ENCODE measurements at places on chromosomes 2 and 18. TPM values are rescaled to one million over a fixed set of nuclear protein-coding genes. Genes with fewer than 3 reads are reported as not detected.

- DNase-seq = no peak
These were observed 3.3 kb downstream of the UGT1A9 start for GRCh38 chr2:233674995-233675394.

GRCh38 chr2:174153757-174154680 is 94.3 kb downstream of the OLA1 start:
- no peak for DNase-seq

Gene GTF2A1L
- not detected for total RNA-seq

- DNase-seq = no peak
These were observed 334.1 kb downstream of the GBX2 start for GRCh38 chr2:235833971-235834620.

DNA sequence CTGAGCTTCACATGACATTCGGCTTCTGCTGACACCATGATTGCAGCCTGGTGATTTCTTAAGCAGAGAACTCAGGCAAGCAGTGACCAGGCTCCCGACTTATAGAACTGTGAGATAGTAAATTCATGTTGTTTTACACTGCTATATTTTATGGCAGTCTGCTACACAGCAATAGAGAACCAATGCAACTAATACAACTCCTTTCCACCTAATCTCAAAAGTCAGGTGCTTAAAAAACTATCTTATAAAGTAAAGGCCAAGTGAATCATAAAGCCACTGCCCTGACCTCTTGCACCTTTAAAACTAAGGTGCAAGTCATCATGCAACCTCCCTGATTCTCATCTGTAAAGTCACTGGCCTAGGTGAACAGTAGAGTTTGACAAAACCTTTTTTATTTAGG is 95.3 kb upstream of the GLS start:
- DNase-seq = no peak

Gene FSHR
- total RNA-seq = not detected

DNA sequence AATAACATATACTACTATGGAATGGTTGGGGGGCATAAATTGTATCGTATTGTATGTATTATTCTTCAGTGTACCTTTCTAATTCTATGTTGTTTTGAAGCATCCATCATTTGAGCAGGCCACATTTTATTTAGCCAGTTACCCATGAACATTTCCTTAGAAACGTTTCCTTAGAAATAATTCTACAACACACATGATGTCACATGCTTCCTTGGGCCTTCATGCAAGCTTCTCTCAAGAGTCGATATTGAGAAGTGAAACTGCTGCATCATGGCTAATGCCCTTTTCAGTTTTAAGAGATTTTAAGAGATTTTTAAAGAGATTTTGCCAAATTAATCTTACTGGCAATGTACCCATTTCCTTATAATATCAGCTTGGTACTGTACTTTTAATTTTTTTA is 63.9 kb downstream of the ALPK2 start:
- DNase-seq = no peak

GRCh38 chr18:57595347-57595746 is 8.8 kb upstream of the FECH start:
- DNase-seq = no peak

- no peak for DNase-seq
These were observed 128.6 kb downstream of the TSN start for GRCh38 chr2:121884078-121884477.

Gene TNFAIP6
- not detected for total RNA-seq

DNA sequence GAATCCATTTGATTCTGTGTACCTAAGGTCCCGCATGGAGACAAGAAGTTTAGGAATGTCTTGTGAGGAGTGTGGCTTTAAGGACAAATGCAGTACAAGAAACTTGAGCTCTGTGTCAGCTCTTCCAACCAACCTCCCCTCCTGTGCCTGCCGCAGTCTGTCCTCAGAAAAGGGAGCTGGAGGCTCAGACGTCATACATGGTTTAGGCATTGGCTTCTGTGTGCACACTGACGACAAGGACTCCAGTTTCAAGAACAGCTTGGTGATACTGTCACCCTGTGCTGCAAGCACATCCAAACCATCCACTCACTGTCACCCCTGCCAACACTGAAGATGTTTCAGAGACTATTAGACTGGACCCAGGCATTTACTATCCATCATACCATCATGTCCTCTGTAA is 470.4 kb downstream of the IRS1 start:
- DNase-seq = no peak

GRCh38 chr2:227163485-227163997 is 464 bp downstream of the COL4A4 start:
- no peak for DNase-seq

Gene CFAP65
- total RNA-seq = not detected

DNA sequence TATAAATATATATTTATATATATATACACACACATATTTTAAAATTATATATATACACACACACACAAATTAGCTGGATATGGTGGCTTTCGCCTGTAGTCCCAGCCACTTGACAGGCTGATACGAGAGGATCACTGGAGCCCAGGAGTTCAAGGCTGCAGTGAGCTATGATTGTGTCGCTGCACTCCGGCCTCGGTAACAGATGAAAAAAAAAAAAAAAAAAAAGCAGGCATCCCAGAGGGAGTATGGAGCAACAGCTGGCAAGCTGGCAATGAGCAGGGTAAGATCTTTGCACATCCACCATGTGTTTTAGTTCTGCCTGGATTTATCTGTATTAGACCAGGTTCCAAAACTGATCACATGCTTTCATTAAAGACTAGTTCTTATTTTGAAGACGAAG is 170.1 kb downstream of the MAP2 start:
- DNase-seq = no peak

DNA sequence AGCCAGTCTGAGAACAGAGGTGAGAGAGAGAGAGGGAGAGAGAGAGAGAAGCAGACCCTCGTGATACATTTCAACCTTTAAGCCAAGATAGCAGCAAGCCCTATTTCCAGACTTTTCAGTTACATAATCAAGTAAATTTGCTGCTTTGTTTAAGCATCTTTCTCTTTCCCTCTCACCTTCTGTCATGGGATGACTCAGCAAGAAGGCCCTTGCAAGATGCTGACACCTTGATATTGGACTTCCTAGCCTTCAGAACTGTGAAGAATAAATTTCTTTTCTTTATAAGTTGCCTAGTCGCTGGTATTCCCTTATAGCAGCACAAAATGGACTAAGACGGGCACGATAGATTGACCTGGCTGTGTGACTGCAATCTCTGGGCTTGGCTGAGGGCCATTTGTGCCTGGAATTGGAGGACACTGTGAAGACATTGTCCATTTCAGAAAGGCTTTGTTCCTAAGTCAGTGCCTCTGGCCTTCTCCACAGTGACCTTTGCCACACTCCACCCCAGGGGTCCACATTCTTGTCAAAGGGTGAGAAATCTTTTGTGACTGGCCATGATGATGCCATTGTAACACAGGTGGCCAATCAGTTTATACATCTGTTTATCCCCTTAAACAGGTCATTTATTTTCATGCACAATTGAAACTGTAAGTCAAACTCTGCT is 51.3 kb upstream of the ITSN2 start:
- no peak for DNase-seq

Gene PKDCC
- total RNA-seq = not detected

Gene AGFG1
- total RNA-seq = 153 TPM

GRCh38 chr2:22377268-22377667 is 1007.7 kb upstream of the KLHL29 start:
- no peak for DNase-seq

- DNase-seq = no peak
These were observed 27.6 kb upstream of the GMCL1 start for GRCh38 chr2:69801745-69802290.

DNA sequence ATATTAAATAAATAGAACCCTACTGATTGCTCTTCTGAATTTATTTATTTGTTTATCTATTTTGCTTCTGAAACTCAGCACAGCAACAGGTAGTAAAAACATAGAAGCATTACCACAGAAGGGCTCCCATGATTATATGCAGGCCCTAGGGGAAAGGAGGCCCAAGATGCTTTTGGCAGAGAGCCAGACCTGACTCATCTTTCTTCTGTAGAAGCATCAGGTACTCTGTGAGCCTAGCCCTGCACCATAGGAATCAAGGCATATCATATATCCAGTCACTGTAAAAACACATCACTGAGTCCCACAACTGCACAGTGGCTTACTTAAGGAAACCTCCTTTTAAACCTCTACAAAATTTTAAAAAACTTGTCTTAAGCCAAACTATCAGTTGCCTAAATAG is 1.8 kb downstream of the SCN9A start:
- peak; percentile 43 for DNase-seq

DNA sequence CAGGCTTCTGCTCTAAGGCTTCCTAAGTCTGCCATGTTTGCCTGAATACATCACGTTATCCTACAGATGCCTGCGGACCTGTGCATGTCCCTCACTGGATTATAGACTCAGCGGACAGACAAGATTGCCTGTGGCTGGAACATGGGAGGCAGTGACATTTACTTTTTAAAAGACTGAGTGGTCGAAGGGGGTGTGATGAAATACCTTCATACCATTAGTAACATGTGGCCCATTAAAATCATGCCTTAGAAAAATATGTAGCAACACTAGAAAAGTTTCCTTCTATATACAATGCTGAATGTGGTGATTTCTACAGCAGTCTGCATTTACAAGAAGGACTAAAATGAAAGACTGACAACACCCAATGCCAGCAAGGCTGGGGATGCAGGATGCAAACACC is 154.4 kb downstream of the ASB1 start:
- no peak for DNase-seq

DNA sequence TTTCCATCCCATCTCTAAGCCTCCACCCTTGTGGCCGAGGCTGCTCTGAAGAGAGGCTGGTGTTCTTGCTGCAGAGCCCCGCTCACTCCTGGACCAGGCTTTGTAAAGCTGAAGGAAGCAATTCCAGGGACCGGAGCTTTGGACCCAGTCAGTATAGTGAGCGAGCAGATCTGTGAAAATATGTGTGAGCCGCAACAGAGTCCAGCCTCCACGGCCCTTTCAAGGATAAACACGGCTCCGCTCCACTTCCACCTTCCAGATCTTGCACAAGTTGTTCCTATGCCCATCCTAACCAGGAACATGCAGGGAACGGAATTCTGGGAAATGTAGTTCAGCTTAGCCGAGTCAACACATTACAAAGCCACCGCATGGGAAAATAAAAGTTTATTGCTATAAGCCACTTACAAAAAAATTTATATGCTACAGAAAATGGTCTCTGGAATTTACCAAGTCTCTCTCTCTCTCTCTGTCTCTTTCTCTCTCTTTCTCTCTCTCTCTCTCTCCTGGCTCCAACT is 151.7 kb upstream of the ZNF521 start:
- DNase-seq = no peak

- no peak for DNase-seq
These were observed 78.6 kb downstream of the VAPA start for GRCh38 chr18:9992300-9992972.

Gene ACTG2
- not detected for total RNA-seq

Gene CIB4
- total RNA-seq = not detected

GRCh38 chr2:154381931-154382794 is 316.3 kb upstream of the KCNJ3 start:
- DNase-seq = no peak

Gene VSNL1
- not detected for total RNA-seq

GRCh38 chr18:9189491-9189890 is 52.9 kb downstream of the ANKRD12 start:
- no peak for DNase-seq

- no peak for DNase-seq
These were observed 56.9 kb upstream of the WIPF1 start for GRCh38 chr2:174654419-174654941.

Gene UPP2
- not detected for total RNA-seq

GRCh38 chr2:168658706-168659105 is 143.7 kb upstream of the NOSTRIN start:
- no peak for DNase-seq

Gene ANKRD30BL
- not detected for total RNA-seq

DNA sequence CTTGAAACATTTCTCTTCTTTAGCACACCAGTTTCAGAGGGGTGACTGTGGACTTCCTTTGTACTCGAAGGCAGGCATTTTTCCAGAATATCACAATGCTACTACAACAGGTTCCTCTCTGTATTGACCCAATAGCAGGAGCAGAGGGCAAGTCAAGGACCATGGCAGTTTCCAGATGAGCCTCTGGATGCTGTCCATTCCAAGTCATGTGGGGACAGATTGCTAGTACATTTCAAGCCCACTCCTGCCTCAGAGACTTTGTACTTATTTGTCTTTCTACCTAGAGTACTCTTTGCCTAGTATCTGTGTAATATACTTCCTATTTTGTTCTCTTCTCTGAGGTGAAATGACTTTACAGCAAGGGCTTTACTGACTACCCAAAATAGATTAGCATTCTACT is 373.9 kb downstream of the PIK3C3 start:
- no peak for DNase-seq

DNA sequence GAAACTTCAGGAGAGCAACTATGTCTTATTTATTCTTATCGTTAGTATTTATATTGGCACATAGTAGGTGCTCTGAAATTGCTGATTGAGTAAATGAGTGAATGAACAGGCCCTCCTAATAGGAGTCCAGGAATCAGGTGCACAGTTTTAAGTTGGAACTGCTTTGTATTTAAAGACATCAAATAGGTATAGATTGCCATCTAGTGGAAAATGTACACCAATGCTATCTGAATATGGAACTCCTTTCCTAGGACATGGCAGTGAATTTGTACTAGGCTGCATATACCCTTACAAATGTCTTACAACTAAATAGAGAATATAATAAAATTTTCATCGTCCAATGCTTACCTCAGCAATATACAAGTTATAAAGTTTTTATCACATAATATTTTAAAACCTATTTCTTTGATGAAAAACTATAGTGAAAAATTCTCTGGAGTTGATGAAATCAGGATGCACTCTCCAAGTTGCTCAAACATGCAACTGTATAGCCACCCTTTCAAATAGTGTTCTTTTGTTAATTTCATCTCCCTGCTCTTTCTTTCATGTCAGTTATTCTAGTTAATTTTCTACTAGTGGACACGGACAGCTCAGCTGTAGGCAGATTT is 318.9 kb upstream of the SYT4 start:
- DNase-seq = no peak

Gene TET3
- 15.2 TPM for total RNA-seq

Gene GKN1
- not detected for total RNA-seq

- DNase-seq = no peak
These were observed 6.5 kb upstream of the LGALSL start for GRCh38 chr2:64447317-64448040.

DNA sequence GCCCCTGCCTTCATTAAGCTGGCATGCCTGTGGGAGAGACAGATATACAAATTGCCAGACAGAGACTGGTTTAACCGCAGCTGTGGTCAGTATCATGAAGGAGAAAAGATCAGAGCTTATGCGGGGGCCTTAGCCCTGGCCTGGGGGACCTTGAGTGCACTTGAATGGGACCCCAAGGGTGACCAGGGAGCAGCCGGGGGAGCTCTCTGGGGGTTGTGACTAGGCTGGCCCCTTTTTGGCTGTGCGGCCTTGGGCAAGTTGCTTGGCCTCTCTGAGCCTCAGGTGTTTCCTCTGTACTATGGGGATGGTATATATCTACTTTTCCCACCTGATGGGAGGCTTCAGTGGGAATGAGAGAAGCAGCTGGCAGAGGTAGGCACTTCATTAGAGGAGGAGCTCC is 35.7 kb downstream of the INHBB start:
- no peak for DNase-seq

DNA sequence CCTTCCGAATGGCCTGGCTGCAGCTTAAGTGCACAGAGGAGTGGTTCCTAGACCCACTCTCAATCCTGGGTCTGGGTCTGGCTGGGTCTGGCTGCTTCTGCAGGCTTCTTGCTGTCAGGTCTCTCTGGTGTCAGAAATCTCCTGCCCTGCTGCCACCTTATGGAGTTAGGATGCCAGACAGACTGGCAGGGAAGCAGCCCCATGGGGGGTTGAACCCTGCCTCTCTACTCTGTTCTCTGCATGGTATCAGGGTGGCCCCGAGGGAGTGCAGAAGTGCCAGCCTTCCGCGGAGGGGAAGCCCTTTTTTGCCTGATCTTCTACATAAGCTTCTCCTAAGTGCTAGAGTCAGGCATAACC is 89.4 kb downstream of the ZCCHC2 start:
- DNase-seq = no peak

GRCh38 chr2:151973901-151974199 is 125.0 kb downstream of the CACNB4 start:
- no peak for DNase-seq
